ENCODE measurements at places on chromosomes 4 and X.

GRCh38 chr4:140330311-140330900 lies 43.0 kb upstream of the SCOC start:
- peak; percentile 64 for DNase-seq

GRCh38 chrX:45760187-45760742 lies 559.6 kb upstream of the DIPK2B start:
- no peak for DNase-seq

GRCh38 chr4:102180046-102180445 lies 165.2 kb downstream of the SLC39A8 start:
- DNase-seq, result no peak

DNA sequence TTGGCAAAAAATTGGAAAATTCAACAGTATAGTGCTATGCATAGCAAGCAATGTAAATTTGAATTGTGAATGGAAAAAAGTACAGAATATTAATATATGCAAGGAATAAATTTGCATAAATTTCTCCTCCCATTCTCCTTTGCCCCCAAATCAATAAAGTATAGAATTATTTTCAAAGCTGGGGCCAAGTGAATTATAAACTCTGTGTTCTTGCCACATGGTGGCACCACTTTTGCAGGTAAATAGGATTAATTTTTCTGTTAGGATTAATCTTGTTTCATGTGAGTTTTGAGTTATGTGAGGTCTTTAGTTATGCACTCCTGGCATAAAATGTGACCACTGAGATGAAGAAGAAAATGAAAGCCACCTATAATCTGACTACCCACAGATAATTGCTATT lies 19.9 kb downstream of the COPS4 start:
- peak; percentile 47 for DNase-seq

- peak; percentile 49 for DNase-seq
Observed at GRCh38 chr4:128812442-128813235, 3.1 kb downstream of the JADE1 start.

GRCh38 chrX:49879656-49880277 lies 483 bp downstream of the USP27X start:
- DNase-seq, result no peak

- DNase-seq, result no peak
Observed at GRCh38 chr4:6594826-6595355, 19.9 kb downstream of the MAN2B2 start.

DNA sequence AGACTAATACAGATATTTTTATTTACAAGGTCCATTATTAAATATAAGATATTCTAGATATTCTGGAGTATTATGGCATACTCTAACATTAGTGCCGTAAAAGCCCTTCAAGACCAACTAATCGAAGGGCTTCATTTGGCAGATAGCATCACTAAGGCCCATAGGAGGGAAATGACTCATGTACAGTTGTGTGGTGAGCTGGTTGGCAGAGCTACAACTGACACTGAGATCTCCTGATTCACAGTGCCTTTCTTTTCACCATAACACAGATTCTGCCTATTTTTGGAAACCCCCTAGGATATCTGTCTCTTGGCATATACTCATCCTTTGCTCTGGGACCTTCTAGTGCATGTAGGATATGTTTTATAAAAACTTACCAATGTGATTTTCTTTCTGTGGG lies 201.7 kb upstream of the AFF2 start:
- no peak for DNase-seq

DNA sequence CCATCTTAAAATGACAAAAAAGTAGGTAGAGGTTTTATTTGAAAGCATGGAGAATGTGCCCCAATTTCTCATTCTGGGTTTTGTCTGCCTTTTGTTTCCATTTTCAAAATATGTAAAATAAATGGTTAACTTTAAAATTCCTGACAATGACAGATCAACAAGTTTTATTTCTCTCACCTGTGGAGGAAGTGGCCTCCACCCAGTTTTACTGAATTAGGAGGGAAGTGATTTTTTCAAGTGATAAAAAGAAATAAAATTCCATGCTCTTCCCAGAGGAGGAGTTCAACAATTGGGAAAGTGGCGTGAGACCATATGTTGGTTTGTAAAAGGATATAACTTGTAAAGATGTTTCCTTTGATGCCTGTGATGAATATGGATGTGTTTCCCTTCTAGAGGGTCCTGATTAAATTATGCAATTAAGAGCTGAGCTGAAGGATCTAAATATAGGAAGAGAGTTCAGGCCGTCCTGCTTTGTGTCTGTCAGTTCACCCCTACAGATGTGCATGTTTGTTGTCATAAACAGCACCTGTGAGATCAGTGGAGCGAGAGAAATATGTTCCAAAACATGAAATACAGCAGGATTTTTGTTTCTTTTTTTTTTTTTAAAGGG lies 19.5 kb downstream of the SMAD1 start:
- no peak for DNase-seq

All from AML-193 (cell line).